Small intestine (tissue), 16 donors: ENCODE measurements at places on chromosomes 6 and 20.

DNA sequence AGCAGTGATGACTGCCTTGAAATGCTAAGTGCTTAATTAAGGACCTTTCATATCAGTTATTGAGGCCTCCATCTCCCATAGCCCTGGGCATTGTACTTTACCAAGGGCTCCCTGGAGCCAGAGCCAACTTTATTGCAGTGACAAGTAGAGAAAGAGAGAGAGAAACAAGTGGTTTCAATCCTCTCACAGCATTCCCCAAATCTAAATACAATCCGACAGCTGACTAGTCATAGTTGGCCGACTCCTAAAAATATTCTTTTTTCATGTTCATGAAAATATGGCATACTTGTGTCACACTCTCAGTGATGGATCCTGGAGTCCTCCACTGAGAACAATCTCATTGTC lies 127.0 kb upstream of the TFAP2D start:
- no peak for DNase-seq

DNA sequence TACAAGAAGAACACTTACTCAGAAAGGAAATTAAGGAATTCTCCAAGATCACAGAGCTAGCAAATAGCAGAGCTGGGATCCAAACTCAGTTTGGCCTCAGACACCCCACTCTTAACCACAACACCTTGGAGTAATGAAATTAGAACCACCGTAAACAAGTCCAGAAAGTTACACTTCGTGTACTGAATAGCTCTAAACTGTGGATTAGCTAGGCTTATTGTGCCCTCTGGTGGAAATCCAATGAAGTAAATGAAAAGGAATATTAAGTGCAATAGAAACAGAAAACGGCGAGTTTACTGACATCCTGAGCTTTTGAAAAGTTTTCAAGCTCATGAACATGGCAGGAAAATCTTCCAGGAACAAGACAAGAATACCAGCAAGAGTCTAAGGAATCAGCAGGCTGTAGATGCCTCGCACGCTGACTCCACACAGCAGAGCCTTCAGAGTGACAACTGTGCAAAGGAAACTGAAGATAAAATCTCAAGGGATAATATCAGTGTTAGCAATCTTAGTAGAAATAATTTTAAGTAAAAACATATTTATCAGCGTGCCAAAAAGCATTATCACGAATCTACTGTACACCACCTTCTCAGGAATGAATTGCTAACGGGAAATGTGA lies 34.6 kb downstream of the FBXO5 start:
- DNase-seq, result peak; percentile 34

DNA sequence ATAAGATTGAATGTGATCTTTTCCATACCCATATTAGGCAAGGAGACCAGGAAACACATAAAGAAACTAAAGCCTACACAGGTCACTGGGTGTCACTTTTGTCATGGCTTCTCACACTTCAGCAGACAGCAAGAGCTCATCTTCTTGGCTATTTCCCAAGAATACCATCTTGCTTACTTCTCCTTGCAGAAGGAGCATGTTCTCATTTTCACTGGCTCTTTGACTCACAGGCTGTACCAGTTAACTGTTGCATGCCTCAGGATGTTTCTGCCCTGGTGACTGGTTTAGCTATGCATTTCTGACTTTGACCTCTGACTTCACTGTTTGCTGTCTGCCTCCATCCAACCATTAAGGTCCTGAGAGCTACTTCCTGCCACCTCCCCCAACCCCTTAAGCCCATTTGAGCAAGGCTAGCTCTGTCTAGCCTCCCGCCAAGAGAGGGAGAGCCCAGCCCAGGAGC lies 40.3 kb upstream of the OGFRL1 start:
- no peak for DNase-seq

- no peak for DNase-seq
These were observed 45.5 kb upstream of the NR2E1 start for GRCh38 chr6:108120311-108120710.

DNA sequence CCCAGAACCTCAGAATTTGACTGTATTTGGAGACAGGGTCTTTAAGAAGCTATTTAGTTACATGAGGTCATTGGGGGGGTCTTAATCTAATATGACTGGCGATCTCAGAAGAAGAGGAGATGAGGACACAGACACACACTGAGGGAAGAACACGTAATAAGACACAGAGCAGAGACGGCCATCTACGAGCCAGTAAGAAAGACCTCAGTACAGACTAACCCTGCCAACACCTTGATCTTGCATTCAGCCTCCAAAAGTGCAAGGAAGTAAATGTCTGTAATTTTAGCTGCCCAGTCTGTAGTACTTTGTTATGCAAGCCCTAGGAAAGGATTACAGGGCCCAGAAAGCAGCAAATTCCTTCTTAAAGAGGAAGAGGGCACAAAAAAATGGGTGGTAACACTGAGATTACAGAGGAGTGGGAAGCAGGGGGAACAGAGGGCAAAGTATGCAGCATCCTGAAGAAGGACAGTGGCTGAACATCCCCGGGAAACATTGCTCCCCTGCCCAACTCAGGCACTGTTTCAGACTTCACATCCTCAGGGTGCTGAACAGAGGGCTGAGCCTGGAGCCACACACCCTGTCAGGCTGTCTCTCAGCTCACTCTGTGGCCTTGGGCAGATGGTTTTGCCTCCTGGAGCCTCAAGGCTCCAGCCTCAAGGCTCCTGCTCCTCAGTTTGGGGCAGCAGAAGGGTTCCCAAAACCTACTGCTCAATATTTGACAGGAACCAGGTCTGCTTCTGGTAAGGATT lies 27.9 kb upstream of the SIRPG start:
- DNase-seq, result no peak

DNA sequence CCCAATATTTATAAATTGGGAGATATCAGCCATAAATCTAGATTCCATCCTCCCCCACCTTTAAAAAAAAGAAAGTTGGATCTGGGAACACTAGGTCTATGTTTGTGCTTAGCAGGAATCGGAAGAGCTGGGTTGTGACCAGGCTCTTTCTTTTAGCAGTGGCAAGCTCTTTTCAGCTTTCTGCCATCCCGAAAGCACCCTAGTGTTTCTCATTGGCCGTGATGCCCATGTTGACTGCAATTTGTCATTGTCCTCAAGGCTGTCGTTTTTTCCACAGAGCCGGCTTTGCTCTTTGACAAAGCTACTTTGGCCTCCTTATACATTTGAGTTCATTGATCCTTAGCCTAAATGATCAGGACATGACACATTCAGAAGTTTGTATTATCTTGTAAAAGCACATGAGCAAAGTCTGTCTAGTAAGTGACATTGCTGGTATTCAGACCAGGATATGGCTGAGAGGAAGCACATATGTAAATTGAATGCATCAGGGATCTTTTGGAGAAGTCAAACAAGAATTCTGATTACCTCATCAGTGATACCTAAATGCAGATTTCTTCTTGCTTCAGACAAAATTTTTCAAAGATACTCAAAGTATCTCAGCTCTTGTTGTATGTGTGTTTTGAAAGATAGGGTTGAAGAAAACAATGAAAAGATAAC lies 50.1 kb downstream of the CARMIL1 start:
- DNase-seq, result peak; percentile 49

DNA sequence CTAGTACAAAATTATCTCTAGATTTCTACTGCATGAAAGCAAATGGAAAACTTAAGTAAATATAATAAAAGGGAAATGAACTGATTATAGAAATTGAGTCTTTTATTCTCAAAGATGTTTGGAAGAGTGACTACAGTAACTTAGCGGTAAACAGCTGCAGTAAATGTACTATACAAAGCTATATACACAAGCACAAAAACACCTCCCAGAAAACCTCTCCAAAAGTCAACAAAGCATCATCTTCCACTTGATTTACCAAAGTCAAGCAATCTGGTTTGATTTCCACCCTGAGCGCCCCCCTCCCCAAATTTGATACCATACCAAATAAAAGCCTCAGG lies 142.1 kb upstream of the SHLD1 start:
- no peak for DNase-seq

- no peak for DNase-seq
These were observed 79.3 kb upstream of the GATA5 start for GRCh38 chr20:62554898-62555641.

DNA sequence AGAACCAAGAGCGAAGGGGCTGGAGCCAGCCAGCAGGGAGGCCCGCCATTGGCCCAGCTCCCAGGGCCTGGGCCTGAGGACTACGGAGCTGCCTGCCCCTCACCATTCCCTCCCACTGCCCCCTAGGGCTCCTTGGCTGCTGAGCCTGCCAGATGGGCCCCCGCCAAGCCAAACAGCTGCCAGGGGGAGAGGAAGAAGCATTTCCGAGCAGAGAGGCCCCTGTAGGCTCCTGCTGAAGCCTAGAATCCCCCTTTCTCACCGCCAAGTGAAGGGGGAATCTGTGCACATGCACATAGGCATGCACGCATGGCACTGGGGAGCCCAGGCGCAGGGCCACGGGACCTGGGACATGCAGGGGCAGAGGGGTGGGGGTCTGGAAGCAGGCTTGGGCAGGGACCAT lies 28.5 kb upstream of the MRPS18A start:
- DNase-seq, result no peak

- DNase-seq, result no peak
These were observed 3.0 kb upstream of the GCM1 start for GRCh38 chr6:53151676-53152075.

DNA sequence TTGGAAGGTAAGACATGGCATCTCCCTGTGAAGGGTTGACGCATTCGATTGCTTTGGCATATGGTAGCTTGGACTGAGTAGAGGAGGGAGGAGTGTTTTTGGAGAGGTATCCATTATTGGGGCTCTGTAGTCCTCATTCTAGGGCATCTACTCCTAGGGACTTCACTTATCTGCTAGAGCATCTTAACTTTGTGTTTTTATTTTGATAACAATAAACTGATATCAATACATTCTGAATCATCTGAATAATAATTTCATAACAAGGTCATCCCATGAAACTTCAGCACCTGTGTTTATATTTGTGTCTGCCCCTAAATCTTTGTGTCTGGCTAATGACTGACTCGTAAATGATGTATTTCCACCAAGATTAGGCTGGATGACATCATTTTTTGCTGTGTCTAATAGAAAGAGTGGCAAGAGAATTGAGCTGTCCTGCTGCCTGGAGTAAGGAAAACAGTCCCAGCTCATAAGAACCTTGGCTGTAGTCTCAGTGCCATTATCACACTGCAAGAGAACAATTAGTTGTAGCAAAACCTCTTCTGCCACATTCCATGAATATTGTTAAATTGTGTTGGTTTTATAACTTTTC lies 288.5 kb downstream of the PRL start:
- DNase-seq, result no peak

DNA sequence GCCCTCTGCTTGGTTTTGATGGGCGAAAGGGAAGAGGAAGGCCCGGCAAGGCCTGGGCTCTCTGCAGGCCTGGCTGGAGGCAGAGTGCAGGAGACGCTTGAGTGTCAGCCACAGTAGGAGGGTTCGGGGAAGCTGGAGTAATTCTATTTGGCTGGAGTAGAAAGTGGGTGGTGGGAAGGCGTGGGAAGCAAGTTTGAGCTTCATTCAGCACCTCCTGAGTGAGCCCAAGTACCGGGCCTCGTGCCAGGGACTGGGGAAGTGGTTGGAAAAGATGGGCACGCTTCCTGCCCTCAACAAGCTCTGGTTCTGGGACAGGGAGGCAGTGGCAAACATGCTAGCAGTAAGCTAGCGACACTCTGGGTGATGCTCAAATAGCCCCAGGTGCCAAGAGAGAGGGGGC lies 72.5 kb downstream of the DLGAP4 start:
- DNase-seq, result no peak

DNA sequence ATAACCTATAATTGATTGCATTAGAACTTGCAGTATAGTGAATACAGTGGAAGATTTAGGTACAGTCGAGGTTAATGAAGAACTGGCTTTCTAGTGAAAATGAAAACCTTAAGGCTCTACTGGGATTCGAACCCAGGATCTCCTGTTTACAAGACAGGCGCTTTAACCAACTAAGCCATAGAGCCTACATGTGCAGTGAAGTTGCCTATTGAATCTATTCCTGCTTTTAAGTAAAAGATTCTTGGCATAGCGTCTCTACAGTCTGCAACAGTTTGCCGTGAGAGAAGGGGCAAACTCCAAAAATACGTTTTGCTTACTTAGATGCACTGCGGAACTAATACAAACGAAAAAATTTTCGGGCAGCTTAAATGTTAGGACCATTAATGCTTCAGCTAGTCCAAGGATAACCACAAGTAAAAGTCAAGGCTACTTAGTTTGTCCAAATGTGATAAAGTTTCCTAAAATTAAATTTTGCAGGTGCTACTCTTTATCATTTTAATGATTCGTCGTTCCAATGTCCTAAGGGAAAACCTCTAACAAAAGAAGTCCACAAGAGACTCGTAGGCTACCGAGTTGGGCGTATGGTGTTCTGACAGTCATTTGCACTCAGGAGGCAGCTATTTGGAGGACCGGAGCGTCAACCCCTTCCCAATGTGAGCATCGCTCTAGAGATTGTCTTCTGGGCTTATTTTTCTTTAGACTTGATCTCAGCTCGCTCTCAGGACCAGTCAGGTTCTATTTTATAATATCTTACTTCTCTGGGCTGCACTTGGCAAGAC lies 31.3 kb upstream of the ZSCAN23 start:
- no peak for DNase-seq

DNA sequence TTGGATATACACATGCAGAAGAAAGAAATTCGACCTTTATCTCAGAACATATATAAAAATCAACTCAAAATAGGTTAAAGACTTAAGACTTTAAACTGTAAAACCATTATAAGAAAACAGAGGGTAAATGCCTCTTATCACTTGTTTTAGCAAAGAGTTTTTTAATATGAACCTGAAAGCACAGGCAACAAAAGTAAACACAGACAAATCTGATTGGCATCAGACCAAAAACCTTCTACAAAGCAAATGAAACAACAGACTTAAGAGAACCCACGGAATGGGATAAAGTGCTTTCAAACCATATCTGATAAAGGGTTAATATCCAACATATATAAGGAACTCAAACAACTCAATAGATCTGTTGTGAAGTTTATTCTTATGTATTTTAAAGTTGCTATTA lies 309.9 kb upstream of the OPRM1 start:
- no peak for DNase-seq

GRCh38 chr6:42073287-42073686 lies 23.0 kb downstream of the TAF8 start:
- no peak for DNase-seq

GRCh38 chr20:51759769-51760510 lies 8.2 kb downstream of the ATP9A start:
- no peak for DNase-seq

GRCh38 chr6:148457843-148458159 lies 115.2 kb downstream of the SASH1 start:
- DNase-seq, result no peak

DNA sequence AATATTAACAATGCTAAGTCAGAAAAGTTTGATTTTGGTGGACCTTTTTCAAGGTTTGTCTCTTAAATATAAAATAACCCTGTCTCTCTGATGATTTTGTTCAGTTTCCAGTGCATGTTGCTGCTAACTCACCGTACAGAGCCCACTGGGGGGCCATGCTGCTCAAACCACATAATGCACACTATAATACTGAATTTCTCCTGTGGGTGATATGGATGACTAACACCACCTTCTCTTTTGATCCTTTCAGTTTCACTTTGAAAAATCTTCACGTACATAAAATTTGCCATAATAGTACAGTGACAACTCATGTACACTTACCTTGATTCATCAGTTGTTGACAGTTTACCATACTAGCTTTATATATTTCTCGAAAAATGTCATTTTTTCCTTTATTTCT lies 506.6 kb upstream of the MAN1A1 start:
- peak; percentile 39 for DNase-seq
